ENCODE measurements at places on chromosomes 2 and 18.

DNA sequence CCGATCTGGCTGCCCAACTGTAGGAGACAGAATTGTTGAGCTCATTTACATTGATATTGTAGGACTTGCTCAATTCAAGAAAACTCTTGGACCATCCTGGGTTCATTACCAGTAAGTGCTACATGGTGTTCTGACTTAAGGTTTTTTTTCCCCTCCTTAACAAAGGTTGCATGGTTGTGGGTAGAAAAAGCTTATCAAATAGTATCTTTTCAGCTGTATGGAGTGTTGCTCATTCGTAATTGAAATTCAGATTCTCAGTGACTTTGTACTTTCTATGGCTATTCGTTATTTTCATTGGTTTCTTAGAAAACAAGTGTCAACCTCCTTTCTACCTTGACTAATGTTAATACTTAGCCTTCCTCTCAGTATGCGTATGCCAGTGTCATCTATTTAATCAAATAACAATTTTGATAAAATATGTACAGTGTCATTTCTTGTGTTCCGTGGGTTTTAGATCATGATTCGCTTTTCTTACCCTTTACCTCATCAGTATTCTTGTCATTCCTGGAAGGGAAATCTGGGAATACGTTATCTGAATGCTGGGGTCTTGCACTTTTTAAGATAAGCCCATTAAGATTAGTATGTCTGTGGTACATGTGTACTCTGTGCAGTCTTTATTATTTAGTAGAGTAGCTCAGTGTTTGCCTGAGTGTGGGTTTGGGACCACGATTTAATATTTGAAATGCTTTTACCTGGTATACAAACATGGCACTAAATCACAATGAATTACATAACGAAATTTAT is 91.3 kb downstream of the MGAT5 start:
- no peak for DNase-seq

DNA sequence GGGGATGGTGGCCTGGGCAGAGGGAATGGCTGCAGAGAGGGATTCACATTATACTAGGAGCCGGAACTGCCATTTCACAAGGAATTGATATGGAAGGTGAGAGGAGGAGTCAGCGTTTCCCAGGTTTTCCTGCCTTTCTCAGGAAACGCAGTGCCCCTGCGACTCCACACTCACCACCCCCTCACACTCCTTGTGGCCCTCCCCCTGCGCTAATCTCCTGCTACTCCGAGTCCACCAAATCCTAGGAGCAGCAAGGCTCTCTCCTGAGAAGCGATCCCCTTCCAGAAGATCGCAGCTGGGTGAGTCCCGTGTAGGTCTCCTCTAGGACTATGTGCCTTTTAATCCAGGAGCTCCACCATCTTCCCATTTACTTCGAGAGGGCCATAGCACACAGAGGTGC is 140.6 kb downstream of the VAPA start:
- DNase-seq: no peak

DNA sequence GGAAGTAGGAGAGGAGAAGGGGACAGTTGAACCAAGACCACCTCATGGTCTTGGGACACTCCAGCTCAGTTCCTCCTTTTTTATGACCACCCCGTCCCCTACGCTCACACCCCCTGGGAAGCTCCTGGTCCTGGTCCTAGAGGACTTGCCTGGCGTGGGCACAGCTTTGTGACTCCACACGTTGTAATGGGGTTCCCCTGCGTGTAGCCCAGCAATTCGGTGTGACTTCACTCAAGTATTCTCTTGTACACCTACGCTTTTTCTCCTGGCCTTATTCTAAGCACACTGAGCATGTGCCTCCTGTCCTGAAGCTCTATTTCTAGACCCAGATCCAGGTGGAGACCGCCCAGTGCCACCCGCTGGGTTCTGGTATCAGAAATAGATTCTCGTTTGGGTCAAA is 36.1 kb upstream of the B3GNT7 start:
- DNase-seq: no peak

DNA sequence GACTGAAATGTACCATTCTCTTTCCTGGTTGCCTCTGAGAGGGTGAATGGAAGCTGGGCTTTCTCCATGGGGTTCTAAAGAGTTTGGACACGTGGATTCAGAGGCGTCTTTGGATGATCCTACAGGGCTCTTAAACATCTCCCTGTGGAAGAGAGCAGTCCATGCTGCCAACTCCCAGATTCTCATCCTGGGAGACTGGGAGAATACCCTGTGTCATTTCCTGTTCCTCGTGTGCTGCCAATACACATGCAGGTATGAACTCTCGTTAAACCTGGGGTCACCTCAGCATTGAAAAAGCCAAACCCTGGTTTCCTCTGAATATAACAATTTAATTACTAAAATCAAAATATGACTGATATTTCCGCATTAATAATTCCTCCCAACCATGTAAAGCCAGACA is 73.3 kb upstream of the NT5C1B start:
- DNase-seq: no peak

DNA sequence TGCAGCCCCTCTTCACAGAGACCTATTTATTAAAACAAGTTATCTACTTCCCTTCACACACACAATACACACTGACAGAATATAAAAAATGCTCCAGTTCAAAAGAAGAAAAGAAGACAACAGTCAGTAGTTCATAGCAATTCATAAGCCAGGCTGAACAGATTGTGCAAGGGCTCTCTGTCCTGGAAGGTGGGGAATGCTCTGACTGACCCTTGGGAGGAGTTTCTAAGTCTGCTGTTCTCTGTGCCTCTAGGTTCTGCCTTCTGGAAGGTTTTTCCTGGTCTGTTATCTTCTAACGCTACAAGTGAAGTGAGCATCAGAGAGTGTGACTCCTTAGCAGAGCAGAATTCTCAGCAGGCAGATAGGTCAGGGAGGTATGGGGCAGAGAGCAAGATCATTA is 35.7 kb downstream of the SP3 start:
- DNase-seq: no peak

DNA sequence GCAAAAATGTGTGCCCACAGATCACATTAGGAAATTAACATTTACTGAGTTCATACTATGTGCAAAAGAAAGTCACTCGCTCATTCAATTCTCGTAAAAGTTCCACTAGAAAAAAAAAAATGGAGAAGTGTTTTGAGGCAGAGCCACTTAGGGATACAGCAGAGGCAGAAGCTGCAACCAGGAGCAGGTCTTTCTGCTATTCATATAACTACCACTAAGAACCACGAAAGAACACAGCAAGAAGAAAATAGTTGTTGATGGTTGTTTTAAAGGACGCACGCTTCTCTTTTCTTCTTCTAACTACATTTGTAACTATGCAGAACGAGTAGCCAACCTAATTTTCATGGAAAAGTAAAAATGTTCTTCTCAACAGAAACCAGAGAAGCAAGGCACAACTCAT is 45.0 kb downstream of the ROCK2 start:
- no peak for DNase-seq

GRCh38 chr18:55086906-55087305 is 127.6 kb upstream of the CCDC68 start:
- no peak for DNase-seq

- no peak for DNase-seq
These were observed 16.2 kb downstream of the NXPH2 start for GRCh38 chr2:138763971-138764370.

- DNase-seq: no peak
These were observed 78.0 kb upstream of the RPL31 start for GRCh38 chr2:100924122-100924519.

DNA sequence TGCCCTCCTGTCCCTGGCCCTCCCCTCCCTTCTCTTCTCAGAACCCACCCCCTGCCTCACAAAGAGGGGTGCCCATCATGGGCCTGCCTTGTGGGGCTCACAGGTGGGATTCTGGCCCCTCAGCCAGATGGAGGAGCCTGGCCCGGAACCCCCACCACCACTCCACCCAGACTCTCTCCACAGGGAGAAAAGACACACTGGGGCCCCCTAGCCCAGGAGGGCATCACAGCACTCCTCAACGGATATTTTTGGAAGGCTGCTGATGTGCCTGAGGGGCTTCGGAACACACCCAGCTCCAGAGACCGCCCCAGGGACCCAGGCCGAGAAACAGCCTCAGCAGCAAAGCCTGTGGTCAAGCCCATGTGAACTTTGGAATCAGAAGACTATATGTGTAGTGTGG is 9.9 kb downstream of the KCNIP3 start:
- no peak for DNase-seq

DNA sequence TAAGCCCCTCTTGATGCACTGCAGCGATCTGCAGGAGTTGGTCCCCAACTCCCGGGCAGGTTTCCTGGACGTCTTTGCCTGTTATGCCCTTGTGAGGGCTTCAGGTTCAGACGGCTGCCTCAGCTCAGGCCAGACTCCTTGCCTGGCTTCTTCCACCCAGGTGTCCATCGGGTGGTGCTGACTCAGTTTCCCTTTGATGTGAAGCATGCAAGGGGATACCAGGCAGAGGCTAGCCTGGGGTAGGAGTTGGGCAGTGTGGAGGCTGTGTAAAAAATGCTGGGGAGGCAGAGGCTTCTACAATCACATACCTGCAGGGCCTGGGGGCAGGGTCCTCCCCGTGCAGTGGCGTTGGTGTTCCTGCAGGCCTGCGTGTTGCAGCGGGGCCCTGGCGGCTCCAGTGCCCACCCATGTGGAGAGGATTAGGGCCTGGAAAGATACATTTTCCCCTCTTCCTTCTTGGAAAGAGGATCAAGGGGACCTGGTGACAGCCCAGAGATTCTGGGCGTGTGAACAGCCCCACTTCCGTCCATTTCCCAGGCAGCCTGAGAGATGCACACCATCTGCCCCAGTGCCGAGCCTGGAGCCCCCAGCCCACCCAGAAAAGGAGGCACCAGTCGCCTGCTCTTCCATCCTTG is 338.3 kb downstream of the DYSF start:
- DNase-seq: no peak

- no peak for DNase-seq
These were observed 31.4 kb downstream of the SOWAHC start for GRCh38 chr2:109645412-109646184.

DNA sequence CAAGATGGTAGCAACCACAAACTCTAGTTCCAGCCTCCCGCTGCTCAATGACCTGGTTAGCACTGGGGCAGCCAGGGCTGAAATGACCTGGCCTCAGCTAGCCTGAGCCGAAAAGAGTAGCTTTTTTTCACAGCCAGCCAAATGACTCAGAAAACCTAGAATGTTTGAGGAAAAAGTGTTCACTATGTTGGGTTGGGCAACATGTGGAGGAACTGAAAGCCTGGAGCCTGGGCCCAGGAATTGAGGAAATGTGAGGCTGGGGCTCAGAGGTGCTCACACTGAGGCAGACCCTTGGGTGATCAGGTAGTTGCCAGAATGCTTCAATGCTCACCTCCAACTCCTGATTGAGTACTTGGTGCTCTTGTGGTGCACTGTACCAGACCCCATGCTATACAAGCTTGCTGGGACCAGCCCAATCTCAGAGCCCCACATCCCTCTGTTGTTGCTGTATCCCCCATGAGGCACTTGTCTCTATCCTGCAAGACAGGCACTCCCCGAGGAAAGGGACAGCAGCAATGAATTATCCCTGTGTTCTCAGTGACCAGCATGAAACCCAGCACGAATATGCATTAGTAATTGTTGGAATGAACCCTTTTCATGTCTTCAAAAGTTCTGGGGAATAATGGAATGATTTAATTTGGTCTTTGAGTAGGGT is 116.2 kb downstream of the USP34 start:
- DNase-seq: no peak

DNA sequence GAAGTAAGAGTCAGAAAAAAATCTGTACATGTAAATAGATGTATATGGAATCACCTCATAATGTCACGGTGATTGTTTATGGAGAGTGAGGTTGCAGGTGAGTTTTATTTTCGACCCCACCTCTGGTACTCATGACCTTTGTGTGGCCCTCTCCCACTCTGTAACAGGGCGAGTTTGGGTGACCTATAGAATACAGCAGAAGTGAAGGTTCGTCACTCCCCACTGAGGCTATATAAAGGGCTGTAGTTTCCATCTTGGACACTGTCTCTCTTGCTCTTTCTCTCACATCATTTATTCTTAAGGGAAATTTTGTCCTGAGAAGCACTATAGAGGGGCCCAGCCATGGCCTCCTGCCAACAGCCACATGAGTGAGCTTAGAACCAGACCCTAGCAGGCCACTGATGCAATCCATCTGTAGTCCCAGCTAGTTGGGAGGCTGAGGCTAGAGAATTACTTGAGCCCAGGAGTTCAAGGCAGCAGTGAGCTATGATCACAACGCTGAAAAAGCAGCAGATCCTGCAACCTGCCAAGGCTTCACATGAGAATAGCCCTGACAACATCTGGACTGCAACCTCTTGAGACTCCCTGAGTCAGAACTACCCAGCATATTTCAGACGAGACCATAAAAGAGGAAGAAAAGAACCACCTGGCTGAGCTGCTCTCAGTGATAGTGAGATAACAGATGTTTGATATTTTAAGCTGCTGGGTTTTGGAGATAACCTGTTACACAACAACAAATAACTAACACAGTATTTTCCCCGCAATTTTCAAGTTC is 74.3 kb upstream of the SLC1A4 start:
- peak; percentile 36 for DNase-seq

GRCh38 chr18:35672897-35673296 is 91.4 kb downstream of the GALNT1 start:
- DNase-seq: no peak

- no peak for DNase-seq
These were observed 81.8 kb upstream of the HPCAL1 start for GRCh38 chr2:10220902-10221391.

DNA sequence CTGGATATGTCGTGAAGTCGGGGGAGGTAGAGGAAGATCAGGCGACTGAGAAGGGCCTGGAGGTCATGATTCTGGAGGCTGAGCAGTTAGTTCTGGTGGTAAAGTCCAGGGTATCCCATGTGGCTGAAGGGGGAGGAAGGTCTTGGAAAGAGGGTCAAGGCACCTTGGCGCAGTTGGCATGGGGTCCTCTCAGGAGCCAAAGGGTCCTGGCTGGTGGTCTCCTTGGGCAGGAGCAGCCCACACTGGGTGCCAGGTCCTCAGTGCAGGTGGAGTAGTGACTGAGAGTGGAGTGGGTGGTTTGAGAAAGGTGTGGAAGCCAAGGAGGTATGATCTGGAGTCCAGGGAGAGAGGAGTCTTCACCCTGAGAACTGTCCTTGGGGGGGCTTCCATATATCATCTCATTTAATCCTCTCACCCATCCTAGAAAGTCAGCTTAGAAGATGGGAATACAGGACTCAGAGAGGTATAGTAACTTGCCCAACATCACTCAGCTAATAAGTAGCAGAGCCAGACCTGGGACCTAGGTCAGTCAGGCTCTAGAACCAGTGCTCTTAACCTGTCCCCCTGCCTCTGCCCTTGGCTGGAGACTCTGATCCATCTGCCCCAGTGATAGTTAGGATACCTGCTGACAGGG is 24.5 kb downstream of the FBXO41 start:
- DNase-seq: no peak

DNA sequence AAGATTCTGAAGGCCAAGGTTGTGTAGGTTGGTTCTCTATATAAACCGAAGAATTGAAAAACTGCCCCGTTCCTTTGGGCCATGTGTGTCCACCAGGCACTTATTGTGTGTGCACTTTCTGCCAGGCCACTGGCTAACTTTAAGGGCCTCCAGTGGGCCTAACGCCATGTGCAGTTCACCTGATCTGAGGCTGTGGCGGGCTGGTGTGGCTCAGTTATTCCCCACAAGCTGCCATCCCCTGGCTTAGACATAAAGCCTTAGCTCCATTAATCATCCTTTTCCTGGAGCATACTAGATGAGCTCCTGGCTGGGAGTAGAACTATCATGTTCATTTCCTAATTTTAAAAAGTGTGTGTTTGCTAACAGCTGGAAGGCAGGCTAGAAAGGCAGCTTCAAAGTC is 304.1 kb upstream of the TNP1 start:
- no peak for DNase-seq

GRCh38 chr2:47227532-47228279 is 72.6 kb upstream of the STPG4 start:
- DNase-seq: no peak
